NCI-H1048 (cell line): ENCODE measurements at places on chromosomes 3 and 15.

- DNase-seq, result no peak
These were observed 16.2 kb upstream of the TJP1 start for GRCh38 chr15:29838352-29839010.

DNA sequence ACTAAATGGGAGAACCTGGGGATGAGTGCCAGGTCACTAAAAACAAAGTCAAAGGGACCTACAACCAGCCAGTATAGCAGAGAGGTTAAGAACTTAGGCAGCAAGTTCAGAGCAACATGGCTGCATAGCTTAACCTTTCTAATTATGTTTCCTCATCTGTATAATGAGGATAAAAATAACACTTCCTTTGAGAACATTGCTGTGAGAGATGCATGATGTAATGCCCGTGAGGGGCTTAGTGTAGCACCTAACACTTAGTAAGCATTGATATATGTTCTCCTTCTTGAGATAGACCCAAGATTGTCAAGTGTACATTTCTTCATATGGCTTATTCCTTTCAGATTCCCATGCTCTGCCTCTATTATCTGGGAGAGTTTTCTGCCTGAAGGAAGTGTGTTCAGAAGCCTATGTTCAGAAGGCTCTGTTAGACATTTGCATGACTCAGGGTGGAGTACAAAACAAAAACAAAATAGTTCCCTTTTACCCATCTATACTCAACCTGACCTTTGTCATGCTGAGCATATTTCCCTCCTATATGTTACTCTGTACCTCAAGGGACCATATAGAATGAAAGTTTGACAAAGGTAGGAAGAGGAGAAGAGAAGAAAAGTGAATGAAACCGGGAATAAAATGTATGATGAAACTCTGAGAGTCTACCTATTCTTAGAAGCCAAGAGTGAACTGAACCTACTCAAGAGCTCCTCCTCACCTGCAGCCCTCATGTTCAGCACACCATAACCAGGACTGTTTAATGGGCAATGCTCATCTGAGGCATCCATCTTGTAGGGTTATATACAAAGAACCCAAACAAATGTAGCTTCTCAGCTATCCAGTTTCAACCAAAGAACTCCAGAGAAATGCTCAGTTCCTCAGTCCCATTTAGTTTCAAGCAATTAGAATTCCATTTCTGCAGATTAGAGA, 70.7 kb upstream of the KCNMB2 start:
- DNase-seq, result no peak

GRCh38 chr3:127490271-127491023, 100.1 kb downstream of the TPRA1 start:
- DNase-seq, result no peak

- DNase-seq, result no peak
These were observed 213.8 kb upstream of the STAC start for GRCh38 chr3:36166477-36166876.

DNA sequence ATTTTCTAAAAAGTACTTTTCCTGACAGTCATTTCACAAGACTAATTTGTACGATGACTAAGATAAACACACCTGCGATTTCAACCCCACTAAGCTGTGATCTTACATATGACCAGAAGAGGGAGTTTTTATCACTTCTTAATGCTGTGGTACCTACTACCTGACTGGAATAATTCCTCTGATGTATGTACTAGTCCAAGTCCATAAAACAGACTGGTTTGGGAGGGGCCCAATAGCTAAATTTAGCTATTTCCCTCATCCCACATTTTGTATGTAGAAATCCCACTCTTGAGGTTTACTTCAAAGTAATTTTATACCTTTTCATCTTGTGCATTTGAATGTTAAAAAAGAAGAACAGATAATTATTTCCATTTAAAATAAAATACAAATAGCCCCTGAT, 49.7 kb upstream of the SCAANT1 start:
- no peak for DNase-seq

GRCh38 chr15:90388462-90389380, 679 bp downstream of the IQGAP1 start:
- no peak for DNase-seq

DNA sequence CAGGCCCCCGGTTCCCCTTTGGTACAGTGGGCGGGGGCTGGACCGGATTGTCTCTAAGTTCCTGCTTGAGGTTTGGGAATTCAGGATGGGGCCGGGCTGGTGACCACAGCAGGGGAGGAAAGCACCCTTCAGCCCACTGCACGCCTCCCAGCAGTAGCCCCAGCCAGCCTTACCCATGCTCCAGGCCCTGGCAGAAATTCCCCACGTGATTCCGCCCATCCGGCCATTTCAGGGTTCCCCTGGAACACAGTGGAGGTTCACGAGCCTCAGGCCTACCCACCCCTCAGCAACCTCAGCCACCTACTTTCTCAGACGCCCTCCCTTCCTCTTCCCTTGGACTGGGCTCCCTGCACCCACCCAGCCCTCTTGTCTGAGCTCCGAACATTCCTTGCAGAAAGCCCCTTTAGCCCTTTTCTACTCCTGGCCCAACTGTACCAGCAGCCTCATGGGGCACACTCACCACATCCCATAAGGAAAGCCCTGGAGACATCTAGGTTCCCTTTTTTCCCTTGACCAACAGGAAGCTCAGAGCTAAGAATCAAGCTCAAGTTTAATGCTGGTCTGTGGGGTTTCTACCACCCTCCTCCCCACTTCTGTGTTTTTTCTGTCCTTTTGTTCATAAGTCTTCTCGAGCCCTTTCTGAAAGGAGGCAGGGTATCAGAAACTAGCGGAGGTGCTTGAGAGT, 11.5 kb downstream of the ALS2CL start:
- no peak for DNase-seq

DNA sequence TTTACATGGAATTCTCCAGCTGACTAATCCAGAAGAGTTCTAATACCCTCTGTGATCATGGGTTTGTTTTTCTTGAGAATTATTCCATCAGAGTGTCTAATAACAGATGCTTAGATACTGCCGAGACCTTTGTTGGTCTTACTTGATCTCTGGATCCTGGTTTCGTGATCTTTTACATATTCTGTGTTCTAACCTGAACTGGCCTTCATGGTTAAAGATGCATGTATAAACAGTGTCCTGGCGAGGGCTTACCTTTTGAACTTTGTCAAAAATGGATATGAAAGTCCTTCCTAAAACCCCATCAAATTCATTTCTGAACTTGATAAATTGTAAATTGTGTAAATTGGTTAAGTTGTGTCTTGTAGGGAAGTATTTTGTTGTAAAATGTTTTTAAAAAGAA, 24.8 kb downstream of the UBE2Q2 start:
- DNase-seq, result no peak

DNA sequence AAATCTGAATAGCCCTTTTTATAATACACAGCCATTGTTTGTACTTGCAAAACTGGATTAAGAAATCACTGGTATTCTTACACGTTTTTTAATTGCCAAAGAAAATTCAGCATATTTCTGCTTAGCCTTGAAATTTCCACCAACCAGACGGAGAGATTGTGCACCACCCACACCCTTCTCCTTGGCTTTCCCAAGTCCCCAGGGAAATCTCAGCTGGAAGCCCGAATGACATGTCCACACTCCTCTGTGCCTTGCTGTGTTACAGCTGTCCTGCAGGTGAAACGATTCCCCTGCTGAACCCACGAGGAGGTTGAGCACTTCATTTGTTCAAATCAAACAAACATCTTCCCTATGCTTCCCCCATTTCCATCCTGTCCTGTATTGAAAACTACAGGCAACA, 49.6 kb upstream of the PPARG start:
- DNase-seq, result no peak

DNA sequence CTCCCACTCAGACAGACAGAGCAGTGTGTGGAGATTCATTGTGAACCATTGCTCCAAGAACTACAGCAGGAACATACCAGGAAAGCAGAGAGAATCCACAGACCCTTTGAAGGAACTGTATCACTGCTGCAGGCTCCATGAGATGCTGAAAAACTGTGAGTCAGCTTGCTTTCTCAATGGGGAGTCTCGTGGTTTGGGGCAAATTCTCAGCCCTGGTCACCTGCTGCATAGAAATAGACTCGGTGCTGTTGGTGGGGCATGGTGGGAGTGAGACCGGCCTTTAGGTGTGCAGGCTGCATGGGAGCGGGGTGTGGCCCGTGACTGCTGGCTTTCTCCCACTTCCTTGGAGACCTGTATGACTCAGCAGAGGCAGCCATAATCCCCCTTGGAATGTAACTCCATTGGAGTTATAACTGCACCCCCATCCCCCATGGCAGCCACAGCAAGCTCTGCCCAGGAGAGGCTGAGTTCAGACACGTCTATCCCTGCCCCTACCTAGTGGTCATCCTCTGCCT, 35.6 kb downstream of the ALCAM start:
- DNase-seq, result no peak

DNA sequence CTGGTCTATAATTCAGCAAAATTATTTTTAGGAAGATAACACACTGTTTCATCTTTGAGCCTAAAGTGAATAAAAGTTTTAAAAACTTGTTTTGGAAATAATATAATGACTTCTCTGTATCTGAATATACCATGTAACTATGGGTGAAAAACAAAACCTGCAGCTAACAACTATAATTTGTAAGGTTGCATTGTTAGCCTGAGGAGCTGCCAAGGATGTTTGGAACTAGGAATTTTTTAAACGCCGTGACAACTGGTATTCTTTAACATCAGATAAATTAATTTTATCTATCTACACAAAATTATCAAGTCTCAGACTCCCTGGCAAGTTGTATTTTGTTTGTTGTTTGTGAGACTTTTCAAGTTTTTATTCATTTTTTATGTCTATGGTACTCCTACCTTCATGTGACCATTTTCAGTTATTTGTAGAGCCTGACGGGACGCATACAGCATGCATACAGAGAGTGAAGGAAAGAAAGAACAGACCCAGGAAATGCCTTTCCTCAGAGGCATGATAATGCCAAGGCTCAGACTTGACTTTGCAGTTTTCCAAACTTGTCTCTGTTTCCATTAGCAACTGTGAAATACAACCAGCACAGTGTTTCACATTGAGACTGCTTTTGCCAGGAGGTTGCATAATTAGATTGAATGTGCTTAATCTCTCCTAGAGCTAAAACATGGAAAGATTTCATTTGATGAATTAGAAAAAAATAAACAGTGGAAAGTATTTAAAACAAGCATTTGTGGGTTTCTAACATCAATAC, 60.8 kb upstream of the ARHGEF26 start:
- no peak for DNase-seq

DNA sequence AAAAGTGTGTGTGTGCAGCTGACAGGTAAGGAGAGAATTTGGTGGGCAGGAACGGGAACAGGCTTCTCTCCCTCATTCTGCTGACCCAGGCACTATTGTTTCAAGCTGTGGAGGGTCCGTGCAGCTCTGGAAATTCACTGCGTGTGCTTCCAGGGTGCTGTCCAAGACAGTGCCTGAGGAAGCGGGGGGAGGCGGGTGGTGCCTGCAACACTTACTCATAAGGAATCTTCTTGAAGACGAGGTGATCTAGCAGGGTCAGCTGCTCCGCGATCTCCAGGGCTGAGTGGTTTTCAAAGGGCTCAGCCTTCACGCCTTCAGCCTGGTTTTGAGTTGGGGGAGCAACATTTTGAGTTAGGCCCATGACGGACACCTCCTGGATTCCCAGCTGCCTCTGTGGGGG, 46.6 kb upstream of the CTSH start:
- DNase-seq, result no peak

- DNase-seq, result no peak
These were observed 43.5 kb upstream of the GRIP2 start for GRCh38 chr3:14583548-14584091.

- DNase-seq, result no peak
These were observed 8.9 kb downstream of the PDE8A start for GRCh38 chr15:84990507-84990906.

DNA sequence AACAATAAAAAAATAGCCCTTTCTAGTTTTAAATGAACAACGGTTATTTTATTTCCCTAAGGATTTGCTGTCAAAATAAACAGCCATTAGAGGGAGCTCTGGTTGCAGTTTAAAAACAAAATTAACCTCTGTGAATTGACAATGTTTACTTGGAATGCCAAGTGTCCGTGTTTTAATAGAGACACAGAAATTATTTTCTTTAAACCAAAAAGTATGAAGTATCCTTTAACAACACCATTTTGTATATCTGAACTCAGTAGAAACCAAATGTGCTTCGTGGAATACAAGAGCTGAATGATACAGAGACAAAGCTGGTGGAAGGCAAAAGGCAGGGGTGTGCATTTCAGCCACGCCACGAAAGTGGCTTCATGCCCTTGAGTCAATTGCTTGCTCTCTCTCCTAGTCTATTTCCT, 74.4 kb downstream of the MOBP start:
- no peak for DNase-seq

- DNase-seq, result no peak
These were observed 238.4 kb upstream of the RGMA start for GRCh38 chr15:93327364-93327763.

GRCh38 chr3:167116120-167116922, 263.8 kb downstream of the ZBBX start:
- no peak for DNase-seq

- no peak for DNase-seq
These were observed 31.4 kb upstream of the PRTG start for GRCh38 chr15:55774113-55774970.

- no peak for DNase-seq
These were observed 262.3 kb downstream of the SHQ1 start for GRCh38 chr3:72585966-72586365.
